ENCODE measurements at places on chromosomes 1 and 21.

DNA sequence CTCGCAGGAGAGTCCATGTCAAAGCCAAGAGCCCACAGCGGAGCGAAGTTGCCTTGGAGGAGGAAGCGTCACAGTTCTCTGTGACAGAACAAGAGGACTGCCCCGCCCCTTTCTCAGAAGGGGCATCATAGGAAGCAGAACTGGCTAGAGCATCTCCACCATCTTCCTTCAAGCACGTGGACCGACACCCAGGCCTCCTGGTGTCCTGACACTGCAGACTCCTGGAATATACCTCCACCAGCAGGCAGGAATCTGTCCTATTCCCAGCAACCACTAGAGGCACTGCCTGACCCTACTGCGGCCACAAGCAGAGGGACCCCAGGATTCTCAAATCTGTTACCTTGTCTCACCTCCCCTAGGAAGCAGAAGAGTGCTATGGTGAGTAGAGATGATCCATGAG is 37.8 kb downstream of the GPA33 start:
- no peak for DNase-seq

DNA sequence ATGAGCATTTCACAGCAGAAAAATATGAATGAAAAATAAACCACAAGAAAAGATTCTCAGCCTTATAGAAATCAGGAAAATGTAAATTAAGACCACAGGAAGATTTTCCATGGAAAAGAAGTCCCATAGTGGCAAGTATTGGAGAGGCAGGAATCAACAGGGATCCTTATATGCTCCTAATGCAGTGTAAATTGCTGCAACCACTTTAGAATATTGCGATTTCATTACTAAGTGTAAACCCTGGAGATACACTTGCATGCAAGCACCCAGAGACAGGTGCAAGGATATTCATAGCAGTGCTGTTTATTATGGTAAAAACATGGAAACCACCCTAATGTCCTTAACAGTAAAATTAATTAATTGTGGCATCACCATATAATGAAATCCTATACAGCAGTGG is 10.6 kb upstream of the LRP8 start:
- DNase-seq: no peak

GRCh38 chr1:117171900-117172511 is 38.7 kb downstream of the VTCN1 start:
- DNase-seq: no peak

GRCh38 chr1:113072141-113072756 is 749 bp upstream of the LRIG2 start:
- no peak for DNase-seq

DNA sequence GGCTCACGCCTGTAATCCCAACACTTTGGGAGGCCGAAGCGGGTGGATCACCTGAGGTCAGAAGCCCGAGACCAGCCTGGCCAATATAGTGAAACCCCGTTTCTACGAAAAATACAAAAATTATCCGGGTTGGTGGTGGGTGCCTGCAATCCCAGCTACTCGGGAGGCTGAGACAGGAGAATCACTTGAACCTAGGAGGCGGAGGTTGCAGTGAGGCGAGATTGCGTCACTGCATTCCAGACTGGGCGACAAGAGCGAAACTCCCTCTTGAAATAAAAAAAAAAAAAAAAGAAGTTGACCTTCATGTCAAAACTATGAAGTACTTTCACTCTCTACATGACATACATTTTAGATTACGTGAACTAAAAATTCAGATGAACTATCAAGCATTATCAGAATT is 153.7 kb downstream of the COL11A1 start:
- DNase-seq: no peak

- DNase-seq: no peak
These were observed 113.5 kb downstream of the RIPK4 start for GRCh38 chr21:41653243-41653953.

GRCh38 chr1:165073185-165074007 is 283.1 kb downstream of the LMX1A start:
- peak; percentile 17 for DNase-seq

DNA sequence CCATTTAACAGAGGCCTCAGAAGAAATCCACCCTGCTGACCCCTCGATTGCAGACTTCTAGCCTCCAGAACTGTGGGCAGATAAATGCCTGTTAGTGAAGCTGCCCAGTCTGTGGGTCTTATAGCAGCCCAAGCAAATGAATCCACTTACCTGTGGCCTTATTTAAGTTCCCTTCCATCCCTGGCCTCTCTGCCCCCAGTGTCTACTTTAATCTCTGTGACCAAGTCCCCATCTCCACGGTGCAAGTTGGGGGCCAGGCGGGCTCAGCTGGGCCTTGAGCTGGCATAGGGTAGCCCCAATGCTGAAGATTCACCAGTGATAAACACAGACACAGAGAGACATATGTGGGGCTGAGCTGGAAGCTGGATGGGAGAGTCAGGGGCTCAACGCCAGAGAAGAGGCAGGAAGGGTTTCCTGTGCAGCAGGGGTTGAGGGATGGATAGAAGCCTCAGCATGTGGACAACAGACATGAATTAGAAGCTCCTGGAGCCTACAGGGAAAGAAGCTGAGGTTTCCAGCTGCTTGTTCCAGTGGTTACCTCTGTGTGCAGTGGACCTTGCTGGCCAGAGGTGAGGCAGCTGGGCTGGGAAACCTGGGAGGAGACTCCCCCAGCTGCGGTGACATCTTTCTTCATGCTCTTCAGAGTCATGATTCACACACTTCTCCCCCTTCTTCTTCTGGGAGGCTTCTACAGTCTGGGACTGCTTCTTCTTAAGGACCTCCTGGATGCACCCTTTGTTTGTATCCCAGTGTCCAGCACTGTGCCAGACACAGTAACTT is 13.4 kb upstream of the B3GALT5 start:
- no peak for DNase-seq

DNA sequence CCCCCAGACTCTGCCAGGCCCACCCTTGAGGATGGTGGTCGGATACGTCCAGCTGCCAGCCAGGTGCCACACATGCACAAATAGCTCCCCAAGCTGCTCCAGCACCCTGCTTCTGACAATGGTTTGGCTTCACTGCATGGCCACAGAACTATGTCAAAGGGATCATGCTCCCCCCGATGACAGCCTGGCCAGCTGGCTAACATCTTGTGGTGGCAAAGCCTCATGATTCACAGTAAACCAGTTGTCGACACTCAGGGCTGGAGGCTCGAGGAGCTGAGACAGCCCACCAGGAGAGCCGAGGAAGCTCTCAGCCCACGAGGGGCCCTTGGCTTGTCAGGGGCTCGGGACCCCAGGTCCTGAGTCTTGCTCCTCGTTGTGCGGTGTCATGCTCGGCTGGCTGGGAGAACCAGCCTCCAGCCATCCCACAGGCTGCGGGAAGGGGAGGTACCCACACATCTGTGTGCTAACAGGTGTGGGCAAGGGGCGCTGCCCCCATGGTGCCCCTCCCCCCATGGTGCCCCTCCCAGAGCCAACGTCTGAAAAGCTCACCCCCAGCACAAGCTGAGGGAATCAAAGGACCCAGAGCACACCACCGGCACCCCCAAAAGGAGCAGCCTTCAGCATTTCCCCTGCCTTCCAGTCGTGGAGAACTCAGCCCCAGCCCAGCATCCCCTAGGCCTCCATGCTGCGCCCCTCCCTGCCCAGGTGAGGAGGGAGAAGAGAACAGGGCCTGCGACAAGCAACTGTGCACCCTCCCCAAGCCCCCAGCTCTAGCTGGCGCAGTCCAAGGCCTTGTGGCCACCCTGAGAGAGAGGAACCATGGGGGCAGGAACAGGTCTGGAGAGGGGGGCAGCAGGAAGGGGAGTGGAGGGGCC is 41.2 kb downstream of the KIF21B start:
- no peak for DNase-seq

GRCh38 chr1:71809085-71809484 is 473.3 kb downstream of the NEGR1 start:
- no peak for DNase-seq

GRCh38 chr21:39633770-39634181 is 21.0 kb downstream of the B3GALT5 start:
- no peak for DNase-seq

DNA sequence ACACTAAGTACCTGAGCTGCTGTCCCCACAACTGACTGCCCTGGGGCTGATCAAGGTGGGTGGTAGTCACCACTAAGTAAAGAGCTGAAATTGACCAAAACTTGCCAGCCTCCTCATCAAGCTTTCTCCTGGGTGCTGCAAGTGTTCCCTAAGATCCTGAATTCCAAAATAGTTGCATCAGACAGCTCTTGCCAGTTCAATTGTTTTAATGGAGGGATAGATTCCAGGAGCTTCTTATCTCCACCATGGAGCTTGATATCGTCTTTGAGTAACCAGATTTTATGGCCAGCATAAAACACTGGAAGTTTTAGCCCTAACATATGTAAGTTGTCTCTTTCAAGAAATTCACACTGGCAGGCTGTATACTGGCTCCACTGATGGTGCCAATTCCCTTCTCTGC is 90.3 kb downstream of the NID1 start:
- DNase-seq: no peak

DNA sequence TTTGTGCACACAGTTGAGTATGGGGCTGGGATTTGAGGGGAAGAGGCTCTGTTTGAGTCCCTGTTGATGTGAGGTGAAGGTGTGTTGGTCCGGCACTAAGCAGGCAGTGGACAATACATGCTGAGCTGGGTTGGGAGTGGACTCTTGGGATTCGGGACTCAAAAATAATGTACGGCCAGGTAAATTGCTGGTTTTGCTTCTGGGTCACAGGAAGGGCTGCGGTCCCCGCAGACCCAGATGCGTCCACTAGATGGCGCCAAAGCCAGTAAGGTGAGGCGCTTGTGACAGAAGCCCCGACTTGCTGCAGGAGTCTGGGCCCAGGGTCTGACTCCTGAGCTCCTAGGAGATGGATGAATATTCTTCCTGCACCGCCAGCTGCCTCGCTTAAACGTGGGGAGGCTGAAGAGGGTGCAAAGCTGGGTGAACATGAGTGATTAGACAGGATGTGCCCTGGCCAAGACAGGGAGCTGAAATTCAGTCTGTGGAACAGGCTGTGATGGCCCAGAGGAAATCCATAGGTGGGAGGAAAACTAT is 61.4 kb downstream of the ACBD3 start:
- no peak for DNase-seq

- DNase-seq: no peak
These were observed 8.5 kb downstream of the SH3BGRL3 start for GRCh38 chr1:26288311-26288941.

- DNase-seq: no peak
These were observed 12.5 kb downstream of the CHML start for GRCh38 chr1:241627453-241628259.

GRCh38 chr1:91513160-91513559 is 12.5 kb downstream of the CDC7 start:
- DNase-seq: no peak

DNA sequence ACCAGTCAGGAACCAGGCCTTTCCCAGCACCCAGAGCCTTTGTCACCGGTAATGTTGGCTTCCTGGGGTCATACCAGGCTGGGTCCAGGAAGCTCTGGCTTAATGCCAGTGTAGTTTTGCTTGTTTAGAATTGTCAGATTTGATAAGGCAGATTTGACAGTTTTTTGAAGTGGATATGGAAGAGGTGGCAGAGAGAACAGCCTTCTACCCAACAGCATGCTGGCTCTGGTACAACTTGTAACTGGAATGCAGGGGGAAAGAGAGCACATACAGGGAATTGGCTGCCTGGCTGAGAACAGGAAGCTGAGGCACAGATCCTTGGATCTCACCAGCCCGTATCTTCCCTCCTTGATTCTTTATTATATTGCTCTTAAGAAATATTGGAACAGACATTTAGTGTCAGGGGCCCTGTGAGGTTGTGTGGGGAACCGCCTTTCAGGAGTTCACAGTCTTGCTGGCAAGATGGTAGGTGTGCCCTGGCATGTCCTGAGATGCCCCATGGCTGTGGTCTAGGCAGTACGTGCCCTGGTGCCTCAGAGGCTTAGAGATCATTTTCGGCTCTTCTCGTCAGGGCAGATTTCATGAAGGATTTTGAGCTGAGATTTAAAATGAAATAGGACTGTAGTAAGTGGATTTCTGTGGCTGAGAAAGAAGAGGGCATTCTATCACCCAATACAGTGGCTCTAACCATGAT is 227.0 kb downstream of the PBX1 start:
- no peak for DNase-seq

- DNase-seq: no peak
These were observed 14.4 kb upstream of the DEPDC1 start for GRCh38 chr1:68511254-68511653.

- DNase-seq: no peak
These were observed 36.9 kb downstream of the ZMYM4 start for GRCh38 chr1:35305383-35305782.

- no peak for DNase-seq
These were observed 87.3 kb downstream of the KCNJ6 start for GRCh38 chr21:37828991-37829390.

DNA sequence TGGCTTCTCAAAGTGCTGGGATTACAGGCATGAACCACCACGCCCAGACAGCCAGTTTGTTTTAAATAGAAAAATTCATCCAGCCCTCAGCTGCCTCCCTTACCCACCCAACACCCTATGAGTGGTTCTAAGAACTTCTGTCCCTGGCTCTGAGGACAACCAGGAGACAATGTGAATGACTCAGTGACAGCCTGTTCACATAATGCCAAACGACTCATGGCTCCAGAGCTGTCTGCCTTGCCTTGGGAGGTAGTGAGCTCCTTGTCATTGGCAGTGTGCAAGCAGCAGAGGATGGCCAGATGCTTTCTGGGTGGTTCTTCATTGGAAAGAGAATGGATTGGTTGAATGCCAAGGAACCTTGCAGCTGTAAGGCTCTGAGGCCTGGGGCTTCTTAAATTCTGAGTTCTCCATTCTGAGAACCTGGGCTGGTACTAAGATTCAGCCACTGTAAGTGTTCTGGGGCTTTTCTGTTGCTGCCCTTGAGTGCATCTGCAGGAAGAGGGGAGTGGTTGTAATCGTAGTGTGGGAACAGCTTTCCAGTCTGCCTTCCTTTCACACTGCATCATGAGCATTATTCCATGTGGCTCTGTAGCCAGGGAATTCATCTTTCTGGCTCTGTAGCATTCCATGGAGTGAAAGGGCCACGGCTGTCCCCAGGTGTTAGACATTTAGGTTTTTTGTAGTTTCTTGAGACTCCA is 5.8 kb downstream of the SERINC2 start:
- no peak for DNase-seq

DNA sequence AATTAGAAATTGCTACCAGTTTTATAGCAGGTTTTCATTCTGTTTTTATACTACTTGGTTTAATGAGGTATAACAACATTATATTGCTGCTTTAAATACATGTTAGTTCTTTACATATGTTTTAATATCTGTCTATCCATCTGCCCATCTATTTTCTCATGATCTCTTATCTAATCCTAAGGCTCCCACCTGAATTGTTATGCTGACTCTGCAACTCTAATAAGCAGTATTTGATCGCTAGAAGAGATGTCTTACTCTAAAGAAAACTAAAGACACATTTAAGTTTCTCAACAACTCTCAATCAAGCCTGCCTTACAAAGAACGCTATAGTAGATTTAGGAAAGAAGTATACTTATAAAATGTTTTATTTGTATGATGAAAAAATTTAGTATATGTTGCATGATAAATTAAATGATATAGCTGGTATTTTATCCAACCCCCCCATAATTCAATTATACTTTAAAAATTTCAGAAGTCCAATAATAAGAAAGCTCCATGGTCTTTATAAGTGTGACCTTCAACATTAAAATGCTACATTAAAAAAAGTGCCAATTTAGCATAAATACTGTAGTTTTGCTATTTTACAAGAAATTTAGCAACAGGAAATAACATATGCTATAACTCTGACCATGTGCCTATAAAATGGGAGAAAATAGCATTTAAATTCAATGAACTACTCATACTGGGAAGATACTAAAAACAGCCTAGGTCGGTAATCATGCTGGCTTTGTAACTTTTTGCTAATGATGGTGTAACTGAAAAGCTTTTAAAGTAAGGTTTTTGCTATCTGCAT is 180.3 kb downstream of the NEGR1 start:
- DNase-seq: no peak
